ENCODE measurements at places on chromosomes 12 and 14. TPM values are rescaled to one million over a fixed set of nuclear protein-coding genes. Genes with fewer than 3 reads are reported as not detected.
A peak's percentile ranks its signal among the peaks of the same experiment; 100 is the strongest.

Gene CLEC14A
- not detected for total RNA-seq

Gene PTPN6
- total RNA-seq: 13.2 TPM

DNA sequence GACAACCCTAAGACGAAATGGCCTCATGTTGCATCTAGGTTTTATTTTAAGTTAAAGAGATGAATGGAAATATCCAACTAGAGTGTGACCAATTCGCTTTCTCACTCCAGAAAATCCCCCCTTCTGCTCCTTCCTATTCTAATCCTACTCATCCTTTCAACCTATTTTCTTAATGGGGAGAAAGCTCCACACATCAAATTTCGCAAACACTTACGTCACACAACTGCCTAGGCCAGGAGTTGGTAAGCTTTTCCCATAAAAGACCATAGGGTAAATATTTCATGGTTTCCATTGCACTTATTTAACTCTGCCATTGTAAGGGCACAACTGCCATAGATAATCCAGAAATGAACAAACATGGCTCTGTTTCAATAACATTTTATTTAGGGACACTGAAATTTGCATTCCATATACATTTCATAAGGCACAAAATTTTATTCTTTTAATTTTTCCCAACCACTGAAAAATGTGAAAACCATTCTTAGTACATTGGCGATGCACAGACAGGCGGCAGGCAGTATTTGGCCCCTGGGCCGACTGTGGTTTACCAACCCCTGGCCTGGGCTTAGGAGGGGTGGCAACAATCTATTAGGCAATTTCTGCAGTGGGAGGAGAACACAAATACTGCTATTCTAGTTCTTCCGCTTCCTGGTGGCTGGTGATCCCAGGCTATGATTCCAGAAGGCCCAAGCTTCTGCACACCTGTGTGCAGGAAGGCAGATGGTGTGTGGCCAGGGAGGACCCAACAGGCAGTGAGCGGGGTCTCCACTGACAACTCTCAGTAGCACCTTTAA is 67.2 kb upstream of the FOXN3 start:
- no peaks in the 10 kb centered on the region for H3K36me3 ChIP-seq
- no peaks in the 10 kb centered on the region for H3K27me3 ChIP-seq
- H3K4me3 ChIP-seq: no peak overlapping the region
- no peaks in the 10 kb centered on the region for H3K4me1 ChIP-seq

GRCh38 chr12:121121805-121122204 is 10.9 kb upstream of the P2RX7 start:
- peaks cover 16% of the 10 kb centered on the region for H3K4me1 ChIP-seq
- H3K4me3 ChIP-seq: no peak overlapping the region
- DNase-seq: no peak
- H3K27ac ChIP-seq: no peak overlapping the region
- peaks cover 24% of the 10 kb centered on the region for H3K27me3 ChIP-seq

Gene BCL11B
- 1.4 TPM for total RNA-seq

DNA sequence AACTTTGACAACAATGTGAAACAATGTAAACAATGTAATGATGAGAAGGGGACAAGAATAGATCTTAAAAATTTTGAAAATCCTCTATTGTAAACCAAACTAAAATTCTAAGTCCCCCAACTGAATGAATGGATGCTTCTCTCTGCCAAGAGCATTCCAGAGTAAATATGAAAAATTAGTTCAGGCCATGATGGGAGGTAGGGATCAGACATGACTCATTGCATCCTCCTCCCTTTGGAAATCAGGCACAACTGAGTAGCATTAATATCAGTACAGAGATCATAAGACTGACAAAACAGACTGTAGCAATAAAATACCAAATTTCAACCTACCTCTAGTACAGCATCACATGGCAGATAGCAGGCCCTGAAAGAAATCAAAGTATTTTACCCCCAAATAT is 559.9 kb downstream of the C12orf50 start:
- H3K4me1 ChIP-seq: no peaks in the 10 kb centered on the region
- no peaks in the 10 kb centered on the region for H3K27me3 ChIP-seq
- no peak overlapping the region for H3K27ac ChIP-seq
- H3K36me3 ChIP-seq: peaks cover 6% of the 10 kb centered on the region

GRCh38 chr14:97366400-97366799 is 569.2 kb downstream of the VRK1 start:
- no peak overlapping the region for H3K4me3 ChIP-seq
- H3K27me3 ChIP-seq: no peaks in the 10 kb centered on the region
- H3K36me3 ChIP-seq: no peaks in the 10 kb centered on the region
- H3K4me1 ChIP-seq: no peaks in the 10 kb centered on the region
- H3K27ac ChIP-seq: no peak overlapping the region

DNA sequence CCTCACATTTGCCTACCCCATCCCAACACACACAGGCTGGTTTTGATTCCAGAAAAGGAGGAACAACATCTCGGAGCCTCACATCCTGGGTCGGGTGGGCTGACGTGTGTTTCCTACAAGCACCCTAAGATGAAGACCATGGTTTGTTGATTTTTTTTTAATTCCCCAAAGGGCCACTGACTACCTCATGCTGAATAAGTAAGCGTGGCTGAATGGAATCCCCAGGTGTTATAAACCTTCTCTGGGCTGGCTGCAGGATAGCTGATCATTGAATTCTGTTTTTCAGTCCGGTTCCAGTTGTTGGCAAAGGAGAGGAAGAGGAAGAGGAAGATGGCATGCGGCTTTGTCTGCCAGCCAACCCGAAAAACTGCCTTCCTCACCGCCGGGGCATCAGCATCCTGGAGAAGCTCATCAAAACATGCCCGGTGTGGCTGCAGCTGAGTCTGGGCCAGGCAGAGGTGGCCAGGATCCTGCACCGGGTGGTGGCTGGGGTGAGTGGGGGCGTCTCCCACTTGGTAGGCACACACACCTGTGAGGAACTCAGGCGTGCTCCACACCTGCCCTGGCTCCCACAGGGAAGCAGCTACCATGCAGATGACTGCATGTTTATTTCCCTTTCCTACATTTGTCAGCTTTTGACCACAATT is 42.0 kb downstream of the RIN3 start:
- no peak overlapping the region for H3K4me3 ChIP-seq
- H3K27me3 ChIP-seq: no peaks in the 10 kb centered on the region
- DNase-seq: no peak
- H3K27ac ChIP-seq: no peak overlapping the region
- H3K4me1 ChIP-seq: peaks cover 10% of the 10 kb centered on the region

- no peak overlapping the region for H3K27ac ChIP-seq
- peaks cover 22% of the 10 kb centered on the region for H3K36me3 ChIP-seq
Measured at GRCh38 chr14:20631880-20632389, 9.6 kb downstream of the OR6S1 start.

Gene OR6C65
- not detected for total RNA-seq

DNA sequence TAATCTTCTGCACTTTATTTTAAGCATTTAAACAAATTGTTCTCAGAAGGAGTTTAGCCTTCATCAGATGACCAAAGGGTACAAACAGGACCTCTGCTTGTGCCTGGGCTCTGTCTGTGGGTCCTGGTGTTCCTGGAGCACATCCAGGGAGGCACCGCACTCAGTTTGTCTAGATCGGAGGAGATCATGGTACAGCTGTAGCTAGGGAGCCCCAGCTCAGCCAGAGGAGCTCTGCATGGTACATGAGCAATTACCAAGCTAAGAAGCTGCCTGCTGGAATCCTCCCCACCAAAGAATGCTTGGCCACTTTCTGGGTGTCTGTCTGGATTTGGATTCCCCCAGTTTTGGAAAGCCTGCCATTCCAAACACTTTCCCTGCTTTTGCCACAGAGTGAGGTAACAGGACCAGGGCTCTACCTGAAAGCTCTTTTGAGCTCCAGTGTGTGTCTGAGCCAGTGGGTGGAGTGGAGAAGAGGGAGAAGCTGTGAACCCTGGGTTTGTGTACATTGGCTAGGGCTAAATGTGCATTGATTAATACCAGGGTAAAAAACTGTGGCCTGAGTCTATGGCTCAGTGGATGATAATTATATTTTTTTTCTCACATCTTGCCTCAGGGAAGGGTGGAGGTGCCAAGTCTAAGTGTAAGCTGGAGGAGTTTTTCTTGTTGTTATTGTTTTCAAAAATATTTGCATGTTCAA is 163.7 kb upstream of the IGF1 start:
- H3K4me3 ChIP-seq: no peak overlapping the region
- H3K27me3 ChIP-seq: peaks cover 16% of the 10 kb centered on the region
- H3K4me1 ChIP-seq: no peaks in the 10 kb centered on the region
- no peak for DNase-seq

- H3K4me1 ChIP-seq: no peaks in the 10 kb centered on the region
- no peaks in the 10 kb centered on the region for H3K27me3 ChIP-seq
- H3K36me3 ChIP-seq: no peaks in the 10 kb centered on the region
- DNase-seq: no peak
- no peak overlapping the region for H3K27ac ChIP-seq
- no peak overlapping the region for H3K4me3 ChIP-seq
Measured at GRCh38 chr12:93033948-93034347, 104.9 kb upstream of the EEA1 start.

DNA sequence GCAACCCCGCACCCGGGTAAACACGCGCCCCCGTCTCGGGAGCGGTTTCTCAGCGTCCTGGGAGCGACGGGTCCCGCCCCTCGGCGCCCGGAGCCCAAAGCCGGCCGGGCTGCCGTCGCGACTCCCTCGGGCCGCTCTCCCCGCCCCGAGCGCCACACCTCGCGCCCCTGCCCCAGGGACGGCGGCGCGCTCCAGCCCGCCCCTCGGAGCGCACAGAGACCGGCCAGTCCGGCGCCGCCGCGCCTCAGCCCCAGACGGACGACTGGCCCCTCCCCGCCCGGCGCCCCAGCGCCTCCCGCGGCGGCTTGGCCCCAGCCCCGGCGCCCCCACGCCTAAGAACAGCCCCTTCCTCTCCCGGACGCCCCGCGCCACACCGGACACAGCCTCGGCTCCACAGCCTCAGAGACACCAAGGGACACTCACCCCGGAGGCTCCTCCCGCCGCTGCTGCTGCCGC is 411 bp downstream of the BTBD7 start:
- peak overlapping the region; percentile 92 for H3K4me3 ChIP-seq
- DNase-seq: peak; percentile 51

GRCh38 chr14:102948698-102949061 is 26.2 kb downstream of the AMN start:
- no peak for DNase-seq
- no peak overlapping the region for H3K4me3 ChIP-seq
- no peak overlapping the region for H3K27ac ChIP-seq
- peaks cover 86% of the 10 kb centered on the region for H3K36me3 ChIP-seq

Gene SRRM4
- total RNA-seq: not detected

DNA sequence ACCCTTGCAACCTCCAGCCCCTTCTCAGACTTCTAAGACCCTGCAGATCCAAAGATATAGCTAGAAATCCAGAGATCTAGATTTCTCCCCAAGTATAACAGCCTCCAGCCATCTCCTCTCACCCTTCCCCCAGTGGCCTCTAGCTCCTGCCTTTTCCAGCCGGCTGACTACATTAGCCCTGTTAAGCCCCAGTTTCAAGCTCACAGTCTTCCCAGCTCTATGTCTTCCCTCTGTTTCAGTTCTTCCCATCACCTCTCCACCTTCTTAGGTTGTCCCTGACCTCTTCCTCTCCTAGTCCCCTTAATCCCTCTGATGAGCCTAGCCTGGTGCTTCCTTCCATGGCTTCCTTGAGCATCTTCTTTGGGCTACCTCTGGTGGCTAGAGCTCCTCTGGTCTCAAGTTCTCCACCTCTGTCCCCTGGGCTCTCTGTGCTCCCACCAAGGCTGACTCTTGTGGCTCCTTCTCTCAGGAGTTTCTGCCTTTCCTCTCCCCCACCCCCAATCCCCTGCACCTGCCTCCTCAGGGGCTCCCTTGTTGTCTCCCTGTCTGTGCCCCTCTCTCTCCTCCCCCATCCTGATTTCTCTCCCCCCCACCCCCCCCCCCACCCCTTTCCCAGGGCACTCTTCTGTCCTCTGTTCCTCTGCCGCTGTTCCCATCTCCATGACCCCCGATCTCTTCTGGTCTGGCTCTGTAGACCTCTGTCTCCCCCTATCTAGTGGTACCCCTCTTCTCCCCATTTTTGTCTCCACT is 816 bp upstream of the GDF11 start:
- no peak overlapping the region for H3K27ac ChIP-seq
- H3K36me3 ChIP-seq: no peaks in the 10 kb centered on the region
- H3K27me3 ChIP-seq: peaks cover 17% of the 10 kb centered on the region
- no peak for DNase-seq

- H3K27ac ChIP-seq: no peak overlapping the region
- no peaks in the 10 kb centered on the region for H3K36me3 ChIP-seq
- DNase-seq: no peak
- H3K4me3 ChIP-seq: no peak overlapping the region
Measured at GRCh38 chr12:4850857-4851380, 58.8 kb upstream of the KCNA1 start.

GRCh38 chr14:101719708-101720107 is 41.8 kb upstream of the PPP2R5C start:
- no peak for DNase-seq
- no peak overlapping the region for H3K4me3 ChIP-seq
- peaks cover 10% of the 10 kb centered on the region for H3K4me1 ChIP-seq

DNA sequence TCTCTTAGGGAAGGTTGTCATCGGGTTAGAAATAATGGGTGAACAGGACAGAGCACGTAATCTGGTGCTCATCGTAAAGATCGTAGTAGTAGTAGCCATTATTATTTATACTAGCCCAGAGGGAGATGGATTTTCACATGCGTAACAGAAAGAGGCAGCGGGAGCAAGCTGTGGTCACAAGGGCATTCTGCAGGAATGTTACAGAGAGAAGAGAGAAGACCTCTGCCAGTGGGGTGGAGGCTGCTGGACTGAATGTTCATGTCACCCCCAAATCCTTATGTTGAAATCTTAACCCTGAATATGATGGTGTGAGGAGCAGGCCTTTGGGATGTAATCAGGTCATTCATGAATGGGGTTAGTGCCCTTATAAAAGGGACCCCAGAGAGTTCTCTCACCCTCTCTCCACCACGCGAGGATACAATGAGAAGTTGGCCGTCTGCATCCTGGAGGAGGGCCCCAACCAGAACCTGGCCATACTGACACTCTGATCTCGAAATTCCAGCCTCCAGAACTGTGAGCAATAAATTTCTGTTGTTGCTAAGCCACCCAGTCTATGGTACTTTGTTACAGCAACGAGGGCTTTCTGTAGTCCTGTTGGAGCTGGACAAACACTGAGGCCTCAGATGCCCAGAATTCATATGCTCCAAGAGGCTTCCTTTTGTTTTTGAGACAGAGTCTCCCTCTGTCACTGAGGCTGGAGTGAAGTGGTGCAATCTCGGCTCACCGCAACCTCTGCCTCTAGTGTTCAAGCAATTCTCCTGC is 131.2 kb upstream of the MED13L start:
- no peaks in the 10 kb centered on the region for H3K36me3 ChIP-seq
- H3K27ac ChIP-seq: no peak overlapping the region
- peaks cover 17% of the 10 kb centered on the region for H3K4me1 ChIP-seq
- H3K27me3 ChIP-seq: no peaks in the 10 kb centered on the region
- DNase-seq: no peak

GRCh38 chr14:56760164-56760914 is 49.9 kb downstream of the OTX2 start:
- H3K4me1 ChIP-seq: no peaks in the 10 kb centered on the region
- H3K27me3 ChIP-seq: peaks cover 20% of the 10 kb centered on the region
- no peak for DNase-seq
- H3K4me3 ChIP-seq: no peak overlapping the region
